Left forelimb (tissue), 1 donor: ENCODE measurements at places on chromosomes 16 and 17.

GRCh38 chr17:41893384-41893783 lies 25.4 kb downstream of the ACLY start:
- DNase-seq = no peak

DNA sequence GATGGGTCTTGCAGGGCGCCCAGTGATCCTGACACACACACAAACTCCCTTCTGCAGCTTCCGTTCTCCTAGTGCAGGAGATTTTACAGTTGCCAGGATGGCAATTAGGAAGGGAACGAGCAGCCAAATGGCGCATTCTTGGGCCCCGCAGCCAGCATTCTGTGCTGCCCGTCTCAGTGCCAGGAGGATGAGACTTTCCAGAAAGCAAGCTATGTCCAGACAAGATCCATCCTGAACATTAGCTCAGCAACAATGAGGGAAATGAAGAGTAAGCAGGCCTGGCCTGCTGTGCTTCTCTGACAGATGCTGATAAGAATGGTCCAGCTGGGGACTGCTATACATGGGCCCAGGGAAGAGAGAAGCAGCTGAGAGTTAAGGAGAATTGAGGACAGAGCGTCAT lies 16.5 kb downstream of the SPPL2C start:
- no peak for DNase-seq

- DNase-seq = no peak
These were observed 236.3 kb downstream of the KCNJ2 start for GRCh38 chr17:70405492-70406220.

DNA sequence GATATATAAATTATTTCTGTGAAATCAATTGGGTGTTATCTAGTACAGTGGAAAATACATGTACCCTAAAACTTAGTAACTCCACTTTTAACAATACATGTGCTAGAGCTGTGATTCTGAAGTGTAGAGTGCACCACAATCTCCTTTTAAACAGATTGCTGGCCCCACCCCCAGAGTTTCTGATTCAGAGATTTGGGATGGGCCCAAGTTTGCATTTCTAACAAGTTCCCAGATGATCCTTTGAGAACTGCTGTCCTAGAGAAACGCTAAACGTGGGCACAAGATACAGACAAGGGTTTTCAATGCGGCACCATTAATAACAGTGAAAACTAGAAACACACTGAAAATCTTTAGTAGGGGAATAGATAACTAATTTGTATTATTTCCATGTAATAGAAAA lies 49.2 kb downstream of the NXPH3 start:
- no peak for DNase-seq

GRCh38 chr17:78834571-78834970 lies 6.0 kb downstream of the USP36 start:
- DNase-seq = no peak

- peak; percentile 36 for DNase-seq
These were observed 54.6 kb upstream of the ENDOV start for GRCh38 chr17:80360396-80360795.

GRCh38 chr16:69544088-69544487 lies 21.7 kb upstream of the NFAT5 start:
- no peak for DNase-seq

DNA sequence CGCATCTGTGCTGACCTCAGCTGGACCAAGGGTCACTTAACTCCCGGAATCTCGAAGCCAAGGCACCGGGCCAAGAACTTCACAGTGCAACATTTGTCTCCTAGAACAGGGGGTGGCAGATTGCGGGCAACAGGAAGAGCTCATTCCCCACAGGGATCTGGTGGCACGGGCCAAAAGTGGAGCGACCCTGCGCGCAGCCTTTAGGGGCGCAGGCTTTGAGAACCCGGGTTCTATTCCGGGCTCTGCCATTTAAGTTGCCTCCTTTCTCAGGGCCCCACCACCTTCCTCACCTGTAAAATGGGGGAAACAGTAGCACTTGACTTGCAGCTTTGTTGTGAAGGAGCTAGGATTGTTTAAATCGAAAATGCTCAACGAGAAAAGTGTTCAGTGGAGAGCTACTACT lies 651 bp downstream of the SHMT1 start:
- DNase-seq = no peak

GRCh38 chr17:50575581-50576210 lies 15.2 kb downstream of the CACNA1G start:
- DNase-seq = no peak

DNA sequence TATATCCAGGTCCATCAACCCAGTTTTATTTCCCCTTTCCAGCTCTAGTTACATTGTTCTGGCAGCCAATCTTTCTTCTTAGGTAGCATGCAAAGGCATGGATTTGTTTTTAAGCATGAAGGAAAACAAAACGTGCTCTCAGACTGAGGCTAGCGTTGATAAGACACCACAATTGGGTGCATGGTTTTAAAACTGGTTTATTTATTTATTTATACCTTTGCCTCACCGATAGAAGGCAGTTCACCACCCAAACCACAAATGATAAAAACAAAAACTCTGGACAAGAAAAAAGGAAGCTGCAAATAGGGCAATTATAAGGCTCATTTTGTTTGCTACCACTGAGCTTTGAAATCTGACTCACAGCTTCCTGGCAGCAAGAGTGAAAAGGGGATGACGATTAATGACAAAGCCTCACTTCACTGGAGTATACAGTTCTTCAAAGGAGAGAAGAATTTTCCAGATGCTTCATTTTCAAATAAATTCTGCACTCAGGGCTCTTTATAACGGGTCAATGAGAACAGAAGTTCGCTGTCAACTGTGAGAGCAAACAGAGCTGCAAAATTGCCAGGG lies 278.4 kb upstream of the IRX5 start:
- DNase-seq = no peak

DNA sequence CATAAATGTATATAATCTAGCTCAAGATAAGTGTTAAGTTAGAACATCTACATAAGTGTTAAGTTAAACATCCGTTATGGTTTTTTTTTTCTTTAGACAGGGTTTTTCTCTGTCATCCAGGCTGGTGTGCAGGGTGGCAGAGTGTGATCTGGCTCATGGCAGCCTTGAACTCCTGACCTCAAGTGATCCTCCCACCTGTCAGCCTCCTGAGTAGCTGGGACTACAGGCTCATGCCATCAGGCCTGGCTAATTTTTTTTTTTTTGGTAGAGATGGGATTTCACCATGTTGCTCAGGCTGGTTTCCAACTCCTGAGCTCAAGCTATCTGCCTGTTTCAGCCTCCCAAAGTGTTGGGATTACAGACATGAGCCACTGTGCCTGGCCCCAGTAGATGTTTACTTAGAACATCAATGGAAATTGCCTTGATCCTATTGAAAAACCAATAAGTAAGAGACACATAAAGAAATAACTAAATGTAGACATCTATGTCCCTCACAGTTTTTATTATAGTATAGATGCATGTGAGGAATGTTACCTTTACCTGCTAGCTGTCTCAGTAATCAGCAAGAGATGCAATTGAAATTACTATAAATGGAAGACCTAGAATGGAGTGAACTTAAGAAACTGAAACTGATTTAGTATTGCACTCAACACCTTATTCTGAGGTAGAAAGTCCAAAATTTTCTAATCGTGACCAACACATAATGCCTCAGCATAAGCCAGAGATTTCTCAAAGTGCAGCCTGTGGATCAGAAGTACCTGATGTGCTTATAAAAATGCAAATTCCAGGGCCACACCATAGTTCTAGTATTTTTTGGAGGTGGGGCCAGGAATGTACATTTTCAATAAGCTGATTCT lies 5.5 kb upstream of the FAM20A start:
- no peak for DNase-seq

DNA sequence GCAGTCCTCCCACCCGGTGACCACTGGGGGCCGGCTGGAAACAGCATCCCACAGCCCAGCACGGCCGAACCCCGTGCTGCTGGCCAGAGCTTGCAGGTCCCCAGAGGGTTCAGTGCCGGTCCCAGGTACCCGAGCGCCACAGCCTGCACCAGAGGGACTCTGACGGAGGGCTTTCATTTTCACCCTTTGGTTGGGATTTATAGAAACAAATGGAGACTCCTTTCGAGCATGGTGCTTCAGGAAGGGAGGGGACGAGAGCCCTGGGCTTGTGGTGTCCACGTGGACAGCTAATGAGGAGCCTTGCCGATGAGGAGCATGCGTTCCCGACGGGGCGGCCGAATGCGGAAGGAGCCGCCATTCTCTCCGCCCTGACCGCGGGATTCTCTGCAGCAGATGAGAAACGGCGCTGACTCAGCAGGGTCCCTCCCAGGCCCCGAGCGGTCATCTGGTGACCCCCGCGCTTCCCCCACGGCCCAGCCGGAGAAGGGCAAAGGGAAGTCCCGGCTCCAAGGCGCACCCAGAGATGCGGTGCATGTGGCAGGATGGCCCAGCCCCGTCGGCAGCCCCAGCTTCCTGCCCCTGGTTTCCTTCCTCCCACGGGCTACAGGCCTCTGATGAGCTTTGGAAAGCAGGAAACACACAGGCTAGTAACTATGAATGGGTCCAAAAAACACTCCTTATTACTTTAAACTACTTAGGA lies 9.8 kb downstream of the SLC38A10 start:
- DNase-seq = peak; percentile 84

- DNase-seq = no peak
These were observed 7.7 kb downstream of the KDM8 start for GRCh38 chr16:27211026-27211425.

GRCh38 chr16:56672761-56673536 lies 3.3 kb downstream of the MT1H start:
- DNase-seq = no peak

GRCh38 chr17:80444644-80444979 lies 29.6 kb downstream of the ENDOV start:
- no peak for DNase-seq

DNA sequence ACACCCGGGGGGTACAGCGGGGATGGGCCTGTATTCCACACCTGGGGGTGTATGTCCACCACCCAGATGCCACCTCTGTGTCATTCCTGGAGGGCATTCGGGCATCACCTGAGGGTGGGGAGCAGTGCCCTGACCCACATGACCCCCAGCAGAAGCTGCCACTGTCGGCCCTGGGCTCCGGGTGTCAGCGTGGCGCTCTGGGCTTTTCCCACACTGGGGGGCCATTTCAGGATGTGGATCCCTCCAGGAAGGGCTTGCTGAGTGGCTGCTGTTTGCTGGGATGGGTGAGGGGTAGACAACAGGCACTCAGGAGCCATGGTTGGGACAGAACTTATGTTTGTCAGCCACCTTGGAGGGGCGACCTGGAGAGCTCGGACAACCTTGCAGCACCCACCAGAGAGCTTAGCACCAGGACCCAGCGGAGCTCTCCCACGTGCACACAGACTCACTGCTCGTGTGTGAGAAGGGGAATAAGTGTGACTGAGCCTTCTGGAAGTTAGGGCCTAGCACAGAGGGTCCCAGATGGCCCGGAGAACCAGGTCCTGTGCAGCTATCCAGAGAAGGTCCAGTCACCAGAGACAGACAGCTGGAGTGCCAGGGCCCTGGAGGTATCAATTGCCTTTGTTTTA lies 102.7 kb downstream of the METRNL start:
- DNase-seq = peak; percentile 60

DNA sequence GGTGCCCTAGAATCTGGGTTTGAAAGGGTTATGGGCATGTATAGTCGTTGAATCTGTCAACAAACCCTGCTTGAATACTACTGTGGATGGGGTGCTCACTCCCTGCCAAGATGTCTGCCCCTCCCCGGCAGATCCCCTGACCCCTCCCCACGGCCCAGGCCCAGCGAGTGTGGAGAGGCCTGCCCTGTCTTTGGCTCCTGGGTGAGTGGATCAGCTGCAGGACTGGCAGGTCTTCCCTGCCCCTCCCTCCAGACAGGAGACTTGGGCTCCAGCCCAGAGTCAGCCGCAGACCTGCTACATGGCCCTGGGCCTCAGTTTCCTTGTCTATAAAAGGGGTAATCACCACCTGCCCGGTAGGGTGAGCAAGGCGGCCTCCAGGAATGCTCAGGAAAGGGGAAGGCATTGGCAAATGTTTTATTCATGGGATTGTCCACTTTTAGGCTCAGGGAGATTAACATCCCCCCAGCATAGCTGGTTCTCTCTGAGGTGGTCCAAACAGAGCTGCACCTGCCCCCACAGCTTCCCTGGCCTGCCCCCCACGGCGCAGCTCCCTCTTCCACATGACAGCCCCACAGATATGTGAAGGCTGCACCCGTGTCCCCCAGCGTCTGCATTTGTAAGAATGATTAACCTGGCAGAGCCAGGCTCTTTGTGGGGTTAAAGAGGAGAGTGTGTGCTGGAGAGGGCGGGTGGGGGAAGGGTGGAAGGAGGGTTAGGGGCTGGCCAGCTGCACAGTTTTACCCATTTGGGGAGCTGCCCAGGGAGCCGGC lies 18.5 kb upstream of the SPNS2 start:
- no peak for DNase-seq

- no peak for DNase-seq
These were observed 186.5 kb downstream of the KATNIP start for GRCh38 chr16:27736431-27736830.

GRCh38 chr17:33125552-33125950 lies 133.9 kb downstream of the SPACA3 start:
- no peak for DNase-seq

GRCh38 chr16:85717393-85718152 lies 28.8 kb upstream of the GINS2 start:
- DNase-seq = no peak

- DNase-seq = no peak
These were observed 16.5 kb downstream of the KATNIP start for GRCh38 chr16:27566417-27566816.

DNA sequence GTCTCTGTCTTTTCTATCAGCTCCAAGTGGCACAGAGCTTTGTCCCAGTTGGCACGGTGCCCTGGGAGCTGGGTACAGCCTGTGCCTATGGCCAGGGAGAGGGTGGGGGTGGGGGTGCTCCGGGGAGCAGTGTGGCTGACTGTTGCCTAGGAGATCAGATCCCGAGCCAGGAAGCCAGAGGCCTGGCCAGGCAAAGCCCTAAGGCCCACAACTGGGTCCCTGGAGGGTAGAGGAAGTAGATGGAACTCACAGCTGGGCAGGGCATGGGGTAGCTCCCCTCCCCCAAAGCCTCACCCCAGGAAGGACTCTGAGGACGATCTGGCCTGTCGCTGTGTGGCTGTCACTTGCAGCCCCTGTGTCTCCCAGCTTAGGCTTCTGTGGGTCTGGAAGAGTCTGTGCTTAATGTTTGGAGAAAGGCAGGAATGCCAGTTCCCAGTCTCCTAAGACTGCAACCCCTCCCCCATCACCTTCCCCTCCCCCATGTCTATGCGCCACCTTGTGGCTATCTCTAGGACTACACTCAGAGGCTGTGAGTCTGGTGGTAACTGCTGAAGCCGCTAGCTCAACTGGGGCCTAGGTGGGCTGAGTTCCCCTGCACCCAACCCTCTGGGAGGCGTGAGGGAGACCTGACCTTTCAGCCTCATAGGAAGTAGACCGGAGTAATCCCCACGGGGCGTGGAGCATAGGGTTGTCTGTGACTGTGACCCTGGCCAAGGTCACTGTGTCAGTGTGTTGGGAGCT lies 12.6 kb downstream of the THRA start:
- DNase-seq = peak; percentile 74

- no peak for DNase-seq
These were observed 347.5 kb downstream of the C16orf95 start for GRCh38 chr16:86969716-86970115.

- DNase-seq = no peak
These were observed 22.3 kb downstream of the GPT2 start for GRCh38 chr16:46906360-46907060.

DNA sequence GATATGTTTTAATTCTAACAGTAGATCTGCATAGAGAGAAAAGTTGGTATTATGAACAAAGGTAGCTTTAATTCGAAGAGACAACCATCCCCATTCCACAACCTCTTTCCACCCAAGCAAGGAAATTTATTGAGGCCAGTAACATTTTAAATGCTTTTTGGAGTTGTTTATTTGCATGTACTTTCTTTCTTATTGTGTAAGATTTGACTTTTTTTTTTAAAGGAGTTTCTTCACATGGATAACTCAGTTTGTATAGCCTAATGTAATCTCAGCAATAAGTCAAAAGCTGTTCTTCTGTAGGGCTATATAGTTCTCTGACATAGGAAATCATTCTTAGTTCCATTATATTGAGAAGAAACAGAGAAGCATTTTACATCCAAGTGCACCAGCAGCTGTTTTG lies 163.3 kb downstream of the PRKCA start:
- DNase-seq = no peak
